ENCODE measurements at places on chromosomes 7 and 10.

DNA sequence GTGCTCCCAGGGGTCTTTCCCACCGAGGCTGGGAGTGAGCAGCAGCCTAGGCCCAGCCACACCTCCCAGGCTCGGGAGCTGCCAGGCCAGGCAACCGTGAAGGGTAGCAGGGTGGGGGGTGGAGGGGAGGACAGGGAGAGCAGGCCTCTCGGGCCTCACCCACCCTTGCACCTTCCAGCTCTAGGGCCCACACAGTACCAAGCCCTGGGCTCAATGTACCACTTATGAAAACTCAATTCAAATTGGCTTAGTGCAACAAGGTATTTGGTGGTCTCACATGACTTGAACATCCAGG lies 127.4 kb downstream of the FAM53B start:
- no peak for DNase-seq

DNA sequence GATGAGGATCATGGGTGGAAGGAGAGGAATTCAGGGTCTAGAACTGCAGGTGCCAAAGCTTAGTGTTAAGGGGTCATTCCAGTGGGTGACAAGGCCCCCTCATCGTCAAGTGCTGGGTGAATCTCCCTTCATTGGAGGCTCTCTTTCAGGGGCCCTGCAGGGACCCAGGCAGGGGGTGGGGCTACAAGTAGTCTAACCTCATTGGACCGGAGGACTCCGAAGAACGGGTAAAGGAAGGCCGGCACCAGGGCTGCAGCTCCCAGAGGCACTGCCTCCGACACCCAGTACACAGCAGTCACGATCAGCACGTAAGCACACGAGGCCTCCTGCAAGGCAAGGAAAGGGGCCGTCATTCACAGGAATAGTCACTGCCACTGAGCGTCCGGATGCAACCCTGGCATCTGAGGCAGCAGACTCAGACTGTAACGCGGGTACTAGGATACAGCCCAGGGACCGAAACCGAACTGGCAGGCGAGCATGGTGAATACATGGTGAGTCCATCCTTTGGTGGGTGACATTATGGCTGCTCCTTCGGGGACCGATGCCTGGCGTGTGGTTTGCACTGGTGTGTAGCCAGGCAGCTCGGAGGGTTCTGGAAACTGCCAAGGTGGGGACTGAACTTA lies 6.7 kb downstream of the SLC13A4 start:
- DNase-seq: no peak

GRCh38 chr10:1186683-1186990 lies 130.5 kb downstream of the WDR37 start:
- no peak for DNase-seq

- DNase-seq: no peak
Measured at GRCh38 chr10:85177767-85178166, 849.4 kb downstream of the CCSER2 start.

DNA sequence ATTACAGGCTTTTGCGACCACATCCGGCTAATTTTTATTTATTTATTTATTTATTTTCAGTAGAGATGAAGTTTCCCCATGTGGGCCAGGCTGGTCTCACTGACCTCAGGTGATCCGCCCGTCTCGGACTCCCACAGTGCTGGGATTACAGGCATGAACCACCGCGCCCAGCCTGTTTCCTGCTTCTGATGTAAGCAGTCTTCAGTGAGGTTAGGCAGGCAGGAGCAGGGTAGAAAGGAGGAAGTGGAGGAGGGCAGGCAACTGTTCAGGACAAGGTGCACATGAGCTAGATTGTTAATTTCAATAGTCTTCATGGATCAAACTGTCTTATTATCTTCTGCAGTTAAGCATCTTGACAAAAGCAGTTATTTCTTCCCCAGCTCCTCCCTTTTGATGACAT lies 605.0 kb downstream of the CCSER2 start:
- DNase-seq: no peak

GRCh38 chr10:844552-844951 lies 87.0 kb downstream of the LARP4B start:
- no peak for DNase-seq

DNA sequence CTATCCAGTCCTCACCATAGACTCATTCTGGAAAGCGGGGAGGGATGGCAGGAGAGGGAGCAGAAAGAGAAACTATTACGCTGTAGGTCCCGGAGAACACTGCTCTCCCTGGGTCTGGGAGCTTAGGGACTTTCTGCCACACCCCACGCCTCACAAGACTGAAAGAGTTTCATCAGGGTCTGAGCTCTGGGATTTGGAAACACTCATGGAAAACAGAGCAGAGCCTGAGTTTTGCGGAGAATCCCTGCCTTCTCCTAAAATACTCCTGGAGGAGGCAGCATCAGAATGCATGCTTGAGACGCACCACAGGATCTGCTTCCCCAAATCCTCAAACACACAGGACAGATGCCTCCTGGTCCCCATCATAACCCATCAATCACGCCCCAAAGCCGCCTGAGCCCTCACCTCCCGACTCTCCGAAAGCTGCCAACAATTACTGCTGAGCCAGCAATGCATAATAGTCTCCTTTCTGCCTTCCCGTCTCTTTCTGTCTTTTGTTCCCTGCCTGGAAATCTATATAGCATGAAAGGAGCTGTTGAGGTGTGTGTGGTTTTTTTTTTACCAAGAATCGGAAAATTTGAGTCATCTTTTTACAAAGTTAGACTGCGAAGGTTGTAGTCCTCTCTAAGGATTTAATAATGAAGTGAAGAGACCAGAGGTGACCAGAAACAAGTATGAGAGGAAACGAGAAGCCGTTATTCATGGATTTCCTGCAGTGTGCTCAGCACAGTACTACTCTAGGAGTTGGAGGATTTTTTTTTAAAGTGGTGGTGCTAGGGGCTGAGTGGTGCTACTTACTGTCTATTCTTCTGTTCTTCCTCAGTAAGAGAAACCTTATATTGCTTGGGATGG lies 37.7 kb downstream of the ASB13 start:
- no peak for DNase-seq

GRCh38 chr7:45088821-45089340 lies at the start of gene NACAD:
Gene NACAD (minus strand): TSS chr7:45088969. CDS start chr7:45088894, 75 bp downstream.
- DNase-seq: peak; percentile 52

- no peak for DNase-seq
Measured at GRCh38 chr10:52383088-52383487, 69.0 kb downstream of the DKK1 start.

DNA sequence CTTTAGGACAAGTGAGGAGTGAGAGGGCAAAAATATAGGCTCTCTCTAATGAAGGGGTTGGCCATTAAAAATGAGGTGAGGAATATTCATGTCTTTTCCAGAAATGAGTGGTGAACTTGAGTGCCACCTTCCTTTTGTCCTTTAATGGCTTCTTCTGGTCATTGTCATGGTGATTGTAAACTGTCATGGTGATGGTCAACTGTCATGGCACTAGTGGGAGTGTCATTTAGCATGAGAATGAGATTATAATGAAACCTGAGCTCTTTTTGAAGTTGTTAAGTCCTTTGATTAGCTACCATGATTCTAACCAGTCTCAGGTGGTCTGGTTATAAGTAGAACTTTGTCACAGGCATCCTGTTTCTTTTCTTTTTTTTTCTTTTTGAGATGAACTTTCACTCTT lies 524.4 kb downstream of the NEBL start:
- no peak for DNase-seq

DNA sequence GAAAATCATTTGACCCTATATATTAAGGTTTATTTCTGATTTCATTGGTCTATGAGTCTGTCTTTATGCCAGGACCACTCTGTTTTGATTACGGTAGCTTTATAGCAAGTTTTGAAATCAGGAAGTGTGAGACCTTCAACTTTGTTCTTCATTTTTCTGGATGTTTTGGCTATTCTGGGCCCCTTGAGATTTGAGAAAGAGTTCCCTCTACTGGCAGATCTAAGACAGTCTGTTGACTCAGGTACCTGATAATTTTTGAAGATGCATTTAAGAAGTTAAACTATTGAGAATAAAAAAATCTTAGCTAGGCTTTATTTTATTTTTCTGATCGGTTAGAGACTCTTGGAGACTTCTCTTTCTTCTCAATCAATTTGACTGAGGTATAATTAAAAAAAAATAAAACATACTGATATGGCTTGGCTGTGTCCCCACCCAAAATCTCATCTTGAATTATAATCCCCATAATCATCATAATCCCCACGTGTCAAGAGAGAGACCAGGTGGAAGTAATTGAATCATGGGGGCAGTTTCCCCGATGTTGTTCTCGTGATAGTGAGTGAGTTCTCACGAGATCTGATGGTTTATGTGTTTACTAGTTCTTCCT lies 209.2 kb downstream of the SNX10 start:
- DNase-seq: no peak

- DNase-seq: no peak
Measured at GRCh38 chr7:31991846-31992245, 78.4 kb downstream of the PDE1C start.

DNA sequence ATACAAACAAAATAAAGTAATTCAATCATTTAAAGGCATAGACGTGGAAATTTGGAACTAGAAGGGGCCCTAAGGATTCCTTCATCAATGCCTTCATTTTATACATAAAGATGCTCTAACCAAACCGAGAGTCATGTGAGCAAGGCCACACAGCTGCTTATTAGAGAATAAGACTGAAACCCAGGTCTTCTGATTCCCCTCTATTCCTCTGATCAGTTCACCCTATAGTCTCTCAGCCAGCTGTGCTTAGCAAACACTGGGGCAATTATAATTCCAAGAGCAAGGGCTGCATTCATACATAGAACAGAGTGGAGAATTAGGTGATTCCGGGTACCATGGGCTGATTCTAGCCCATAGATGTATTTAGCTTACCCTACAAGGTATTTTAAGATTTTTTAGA lies 9.7 kb upstream of the XPNPEP1 start:
- no peak for DNase-seq

- DNase-seq: no peak
Measured at GRCh38 chr10:45080331-45080730, 79.6 kb downstream of the ZNF22 start.

- no peak for DNase-seq
Measured at GRCh38 chr7:111424768-111425167, 137.5 kb downstream of the IMMP2L start.

DNA sequence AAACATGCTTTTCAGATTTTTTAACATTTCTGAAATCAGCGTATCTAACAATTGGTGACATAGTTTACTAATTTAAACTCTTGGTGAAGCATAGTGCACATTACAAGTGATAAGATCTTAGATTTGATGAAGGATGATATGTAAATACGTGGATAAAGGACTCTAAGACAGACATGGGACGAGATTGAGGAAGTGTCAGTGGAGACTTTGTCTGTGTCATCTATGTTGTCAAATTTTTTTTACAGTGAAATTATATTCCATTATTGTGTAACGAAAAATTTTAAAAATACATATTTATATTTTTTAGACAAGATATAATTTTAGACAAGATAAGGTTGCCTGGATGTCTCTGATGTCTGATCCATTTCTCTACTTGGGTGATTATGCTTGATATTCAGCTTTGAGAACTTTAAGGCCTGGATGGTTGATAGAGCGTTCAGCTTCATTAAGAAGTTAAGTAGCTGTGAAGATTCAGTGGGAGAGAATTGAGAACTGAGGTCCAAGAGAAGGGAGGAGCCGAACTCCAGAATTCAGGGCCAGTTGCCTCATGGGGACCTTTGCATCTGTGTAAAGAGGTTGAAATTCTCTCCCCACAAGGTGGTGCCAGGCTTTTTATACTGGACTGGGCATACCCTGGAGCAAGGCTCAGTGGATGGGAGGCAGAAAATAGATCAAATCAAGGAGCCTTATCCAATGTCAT lies 62.7 kb downstream of the KAT6B start:
- DNase-seq: no peak

Measured in mesothelial cell of epicardium (in vitro differentiated cells).